ENCODE measurements at places on chromosomes 1 and 21.

DNA sequence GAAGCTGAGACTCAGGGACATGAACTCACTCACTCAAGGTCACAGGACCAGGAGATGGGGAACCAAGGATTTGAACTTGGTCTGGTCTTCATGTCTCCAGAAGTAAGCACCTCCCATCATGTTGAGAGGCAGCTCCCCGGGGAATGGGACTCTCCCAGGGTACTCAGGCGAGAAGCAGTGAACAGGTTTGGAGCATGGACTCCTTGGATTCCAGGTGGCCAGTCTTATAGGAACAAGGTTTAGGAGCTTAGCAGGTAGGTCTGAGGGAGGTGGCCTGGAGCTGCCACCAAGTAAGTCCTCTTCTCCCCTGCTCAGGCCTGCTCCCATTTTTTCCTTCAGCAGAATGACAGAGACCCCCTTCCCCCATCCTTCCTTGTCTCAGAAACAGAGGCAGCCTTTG is 14.9 kb upstream of the ARHGEF10L start:
- no peak for DNase-seq

- DNase-seq, result no peak
These were observed 23.6 kb upstream of the GPR157 start for GRCh38 chr1:9152535-9152934.

DNA sequence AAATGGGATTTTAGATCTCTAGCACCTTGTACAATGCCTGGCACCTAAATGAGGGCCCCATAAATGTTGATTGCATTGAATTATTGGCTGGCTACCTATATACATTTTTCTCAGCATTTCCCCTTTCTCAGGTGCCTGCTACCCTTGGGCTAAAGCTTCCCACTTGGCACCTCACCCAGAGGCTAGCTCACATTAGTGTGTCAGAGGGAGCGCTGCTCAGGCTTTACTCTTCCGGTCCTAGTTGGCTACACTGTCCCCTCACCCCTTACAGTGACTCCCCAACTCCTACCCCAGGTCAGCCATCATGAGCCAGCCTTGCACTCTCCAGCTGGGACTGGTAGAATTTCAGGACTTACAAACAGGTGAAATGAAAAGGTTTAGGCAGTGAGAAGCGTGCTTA is 9.5 kb downstream of the TRAF5 start:
- DNase-seq, result no peak

- no peak for DNase-seq
These were observed 101.1 kb downstream of the KAZN start for GRCh38 chr1:14699620-14700019.

Measured in GM13976 (cell line).